ENCODE measurements at places on chromosomes 16 and 17. TPM values are rescaled to one million over a fixed set of nuclear protein-coding genes. Genes with fewer than 3 reads are reported as not detected.

Gene FAM171A2
- total RNA-seq: 1.1 TPM

Gene C16orf96
- 0.37 TPM for total RNA-seq

Gene MEFV
- 11.3 TPM for total RNA-seq

Gene PSME3
- 109 TPM for total RNA-seq

Gene OXLD1
- 8.9 TPM for total RNA-seq

Gene NHLRC4
- 7.0 TPM for total RNA-seq

GRCh38 chr17:49523706-49524472 is 28.8 kb downstream of the NGFR start:
- no peak for DNase-seq
- no peaks in the 10 kb centered on the region for H3K4me1 ChIP-seq
- H3K27me3 ChIP-seq: peaks cover 4% of the 10 kb centered on the region
- H3K36me3 ChIP-seq: no peaks in the 10 kb centered on the region
- H3K4me3 ChIP-seq: no peak overlapping the region
- H3K27ac ChIP-seq: no peak overlapping the region

DNA sequence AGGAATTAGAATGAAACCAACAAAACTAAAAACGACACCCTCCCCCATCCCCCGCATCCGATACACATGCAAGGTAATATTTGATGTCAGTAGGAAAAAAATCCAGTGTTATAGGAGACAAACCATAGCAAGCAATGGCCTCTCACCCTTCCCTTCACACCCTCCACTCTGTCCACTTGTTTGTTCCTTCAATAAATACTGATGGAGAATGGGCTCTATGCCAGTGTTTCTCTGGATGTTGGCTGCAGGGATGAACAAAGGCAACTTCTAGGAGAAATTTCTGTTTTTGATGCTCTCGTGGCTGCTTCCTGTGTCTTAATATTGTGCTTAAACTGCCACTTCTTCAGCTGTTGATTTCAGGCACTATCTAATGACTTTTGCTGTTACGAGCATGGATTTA is 98.8 kb downstream of the WWOX start:
- no peak overlapping the region for H3K27ac ChIP-seq
- H3K4me1 ChIP-seq: peaks cover 2% of the 10 kb centered on the region

DNA sequence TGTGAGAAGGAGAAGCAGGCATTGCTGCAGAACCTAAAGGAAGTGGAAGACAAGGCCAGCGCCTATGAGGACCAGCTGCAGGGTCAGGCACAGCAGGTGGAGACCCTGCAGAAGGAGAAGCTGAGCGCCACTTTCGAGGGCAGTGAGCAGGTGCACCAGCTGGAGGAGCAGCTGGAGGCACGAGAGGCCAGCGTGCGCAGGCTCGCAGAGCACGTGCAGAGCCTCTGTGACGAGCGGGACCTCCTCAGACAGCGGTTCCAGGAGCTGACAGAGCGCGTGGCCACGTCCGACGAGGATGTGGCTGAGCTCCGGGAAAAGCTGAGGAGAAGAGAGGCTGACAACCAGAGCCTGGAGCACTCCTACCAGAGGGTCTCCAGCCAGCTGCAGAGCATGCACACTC is 41.5 kb downstream of the PLD6 start:
- H3K27ac ChIP-seq: no peak overlapping the region
- H3K4me1 ChIP-seq: no peaks in the 10 kb centered on the region
- H3K36me3 ChIP-seq: peaks cover 73% of the 10 kb centered on the region
- no peaks in the 10 kb centered on the region for H3K27me3 ChIP-seq
- DNase-seq: no peak
- H3K4me3 ChIP-seq: no peak overlapping the region

DNA sequence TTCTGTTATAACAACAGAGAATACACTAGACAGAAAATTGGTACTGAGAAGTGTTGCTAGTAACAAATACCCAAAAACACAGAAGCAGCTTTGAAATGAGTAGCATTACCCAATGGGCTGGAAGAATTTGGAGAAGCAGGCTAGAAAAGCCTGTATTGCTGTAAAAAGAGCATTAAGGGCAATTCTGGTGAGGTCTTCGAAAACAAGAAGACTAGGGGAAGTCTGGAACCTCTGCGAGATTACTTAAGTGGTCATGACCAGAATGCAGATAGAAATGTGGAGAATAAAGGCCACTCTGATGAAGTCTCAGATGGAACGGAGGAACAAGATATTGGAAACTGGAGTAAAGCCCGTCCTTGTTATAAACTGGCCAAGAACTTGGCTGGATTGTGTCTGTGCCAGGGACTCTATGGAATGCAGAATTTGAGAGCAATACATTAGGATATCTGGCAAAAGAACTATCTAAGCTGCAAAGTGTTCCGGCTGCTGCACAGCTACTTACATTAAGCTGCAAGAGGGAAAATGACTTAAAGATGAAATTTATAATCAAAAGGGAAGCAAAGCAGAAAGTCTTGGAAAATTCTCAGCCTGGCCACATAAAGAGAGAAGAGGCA is 44.9 kb upstream of the PEMT start:
- no peak overlapping the region for H3K4me3 ChIP-seq
- H3K27ac ChIP-seq: no peak overlapping the region
- H3K27me3 ChIP-seq: no peaks in the 10 kb centered on the region
- H3K36me3 ChIP-seq: no peaks in the 10 kb centered on the region

- H3K4me3 ChIP-seq: no peak overlapping the region
- no peaks in the 10 kb centered on the region for H3K4me1 ChIP-seq
- DNase-seq: no peak
- no peaks in the 10 kb centered on the region for H3K27me3 ChIP-seq
- H3K27ac ChIP-seq: no peak overlapping the region
Observed at GRCh38 chr17:32596206-32596605, 109.4 kb downstream of the CDK5R1 start.

GRCh38 chr17:17484451-17484899 is 7.7 kb downstream of the MED9 start:
- no peak overlapping the region for H3K27ac ChIP-seq
- no peak overlapping the region for H3K4me3 ChIP-seq
- peaks cover 2% of the 10 kb centered on the region for H3K4me1 ChIP-seq
- H3K36me3 ChIP-seq: peaks cover 6% of the 10 kb centered on the region
- no peak for DNase-seq

DNA sequence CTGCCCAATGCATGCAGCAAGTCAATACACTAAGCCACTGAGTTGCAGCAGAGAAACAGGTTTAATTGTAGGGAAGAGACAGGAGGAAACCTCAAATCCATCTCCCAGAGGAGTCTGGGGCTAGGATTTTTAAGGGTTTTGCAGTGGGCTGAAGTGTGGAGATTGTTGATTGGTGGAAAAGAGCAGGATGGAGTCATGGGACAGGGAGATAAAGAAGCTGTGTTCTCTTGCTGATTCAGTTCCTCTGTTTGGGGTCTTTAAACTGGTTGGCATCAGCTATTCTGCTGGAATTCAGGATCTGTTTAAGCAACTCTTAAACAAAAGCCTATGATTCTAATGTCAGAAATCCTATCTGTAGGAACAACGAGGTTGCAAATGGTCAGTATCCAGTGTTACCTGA is 180.8 kb upstream of the CACNG3 start:
- H3K27me3 ChIP-seq: no peaks in the 10 kb centered on the region
- H3K4me3 ChIP-seq: no peak overlapping the region
- H3K36me3 ChIP-seq: no peaks in the 10 kb centered on the region
- no peak for DNase-seq
- H3K4me1 ChIP-seq: no peaks in the 10 kb centered on the region
- no peak overlapping the region for H3K27ac ChIP-seq

GRCh38 chr17:19313746-19314651 is 48.5 kb downstream of the B9D1 start:
- H3K27me3 ChIP-seq: no peaks in the 10 kb centered on the region
- H3K4me3 ChIP-seq: no peak overlapping the region
- DNase-seq: no peak
- H3K36me3 ChIP-seq: peaks cover 30% of the 10 kb centered on the region
- H3K27ac ChIP-seq: peak overlapping the region; percentile 57

- H3K27me3 ChIP-seq: no peaks in the 10 kb centered on the region
- no peak overlapping the region for H3K4me3 ChIP-seq
- no peaks in the 10 kb centered on the region for H3K36me3 ChIP-seq
- no peaks in the 10 kb centered on the region for H3K4me1 ChIP-seq
- H3K27ac ChIP-seq: no peak overlapping the region
Observed at GRCh38 chr17:51499897-51500296, 239.6 kb downstream of the UTP18 start.

DNA sequence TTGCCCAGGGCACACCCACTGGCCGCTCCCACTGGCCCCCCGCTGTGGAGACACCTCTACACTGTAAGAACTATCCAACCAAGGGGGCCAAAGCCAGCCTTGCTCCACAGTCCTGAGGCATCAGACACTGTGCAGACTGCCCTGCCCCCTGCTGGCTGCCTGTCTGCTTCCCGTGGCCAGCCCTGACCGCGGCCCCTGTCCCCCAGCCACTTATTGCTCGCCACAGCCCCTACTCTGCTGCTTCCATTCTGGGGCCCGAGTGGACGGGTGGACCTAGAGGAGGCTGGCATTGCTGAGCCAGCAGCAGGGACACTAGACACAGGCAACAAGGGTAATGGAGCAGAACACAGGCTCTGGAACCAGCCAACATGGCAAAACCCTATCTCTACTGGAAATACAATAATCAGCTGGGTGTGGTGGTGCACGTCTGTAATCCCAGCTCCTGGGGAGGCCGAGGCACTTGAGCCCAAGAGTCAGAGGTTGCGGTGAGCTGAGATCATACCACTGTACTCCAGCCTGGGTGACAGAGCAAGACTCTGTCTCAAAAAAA is 19.7 kb upstream of the LRRC37A3 start:
- H3K27me3 ChIP-seq: no peaks in the 10 kb centered on the region
- peak; percentile 11 for DNase-seq
- no peaks in the 10 kb centered on the region for H3K36me3 ChIP-seq
- no peak overlapping the region for H3K4me3 ChIP-seq

DNA sequence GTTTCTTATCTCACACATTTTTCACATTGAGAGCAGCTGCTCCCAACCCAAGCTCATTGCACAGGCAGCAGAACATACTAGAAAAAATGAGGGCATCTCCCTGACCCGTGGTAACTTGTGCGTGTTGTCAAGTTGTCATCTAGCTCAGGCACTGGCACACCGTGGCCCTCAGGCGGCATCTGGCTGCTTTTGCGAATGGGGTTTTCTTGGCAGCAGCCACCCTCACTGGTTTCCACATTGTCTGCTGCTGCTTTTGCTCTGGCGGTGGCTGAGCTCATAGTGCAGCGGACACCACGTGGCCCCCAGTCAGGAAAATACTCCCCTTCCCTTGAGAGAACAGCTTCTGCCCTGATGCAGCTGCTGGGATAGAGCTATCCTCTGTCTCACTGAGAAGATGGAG is 9.4 kb upstream of the TEDC2 start:
- DNase-seq: no peak
- no peaks in the 10 kb centered on the region for H3K27me3 ChIP-seq
- H3K4me1 ChIP-seq: no peaks in the 10 kb centered on the region
- no peak overlapping the region for H3K27ac ChIP-seq

DNA sequence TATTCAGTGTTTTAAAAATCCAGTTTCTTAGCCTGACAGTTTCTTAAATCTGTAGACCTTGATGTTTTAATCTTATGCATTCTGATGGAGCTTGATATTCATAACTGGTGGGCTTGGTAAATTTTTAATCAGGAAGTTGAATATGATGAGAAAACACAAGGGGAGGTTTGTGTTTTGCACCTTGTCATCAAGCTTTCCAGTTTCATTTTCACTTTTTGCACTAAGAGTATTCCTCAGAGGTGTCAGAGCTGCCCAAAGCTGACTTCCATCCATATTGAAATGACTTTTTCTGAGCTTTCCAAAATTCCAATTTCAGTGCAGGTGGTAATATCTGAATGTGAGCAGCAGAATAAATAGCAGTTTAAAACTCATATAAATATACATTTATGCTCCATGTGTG is 555.0 kb upstream of the RBFOX1 start:
- no peak for DNase-seq
- H3K36me3 ChIP-seq: no peaks in the 10 kb centered on the region
- H3K27ac ChIP-seq: no peak overlapping the region
- H3K4me1 ChIP-seq: no peaks in the 10 kb centered on the region

DNA sequence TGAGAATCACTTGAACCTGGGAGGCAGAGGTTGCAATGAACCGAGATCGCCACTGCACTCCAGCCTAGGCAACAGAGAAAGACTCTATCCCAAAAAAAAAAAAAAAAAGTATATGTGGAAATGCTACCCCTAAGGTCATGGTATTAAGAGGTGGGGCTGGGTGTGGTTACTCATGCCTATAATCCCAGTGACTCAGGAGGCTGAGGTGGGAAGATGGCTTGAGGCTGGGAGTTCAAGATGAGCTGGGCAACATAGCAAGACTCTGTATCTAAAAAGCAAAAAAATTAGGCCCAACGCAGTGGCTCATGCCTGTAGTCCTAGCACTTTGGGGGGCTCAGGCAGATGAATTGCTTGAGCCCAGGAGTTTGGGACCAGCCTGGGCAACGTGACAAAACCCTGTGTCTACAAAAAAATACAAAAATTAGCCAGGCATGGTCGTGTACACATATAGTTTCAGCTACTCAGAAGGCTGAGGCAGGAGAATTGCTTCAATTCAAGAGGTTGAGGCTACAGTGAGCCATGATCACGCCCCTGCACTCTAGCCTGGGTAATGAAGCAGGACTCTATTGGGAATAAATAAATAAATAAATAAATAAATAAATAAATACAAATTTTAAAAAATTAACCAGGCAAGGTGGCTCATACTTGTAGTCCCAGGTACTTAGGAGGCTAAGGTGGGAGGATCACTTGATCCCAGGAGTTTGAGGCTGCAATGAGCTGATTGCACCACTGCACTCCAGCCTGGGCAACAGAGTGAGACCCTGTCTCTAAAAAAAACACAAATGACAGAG is 32.3 kb upstream of the NUFIP2 start:
- no peaks in the 10 kb centered on the region for H3K4me1 ChIP-seq
- H3K4me3 ChIP-seq: no peak overlapping the region
- DNase-seq: no peak
- H3K27me3 ChIP-seq: no peaks in the 10 kb centered on the region
- H3K27ac ChIP-seq: no peak overlapping the region
- no peaks in the 10 kb centered on the region for H3K36me3 ChIP-seq

- no peaks in the 10 kb centered on the region for H3K36me3 ChIP-seq
- peak overlapping the region; percentile 94 for H3K27ac ChIP-seq
- H3K27me3 ChIP-seq: no peaks in the 10 kb centered on the region
- no peak overlapping the region for H3K4me3 ChIP-seq
- peak; percentile 51 for DNase-seq
- H3K4me1 ChIP-seq: peaks cover 39% of the 10 kb centered on the region
Observed at GRCh38 chr17:50064253-50065001, 8.5 kb downstream of the ITGA3 start.

DNA sequence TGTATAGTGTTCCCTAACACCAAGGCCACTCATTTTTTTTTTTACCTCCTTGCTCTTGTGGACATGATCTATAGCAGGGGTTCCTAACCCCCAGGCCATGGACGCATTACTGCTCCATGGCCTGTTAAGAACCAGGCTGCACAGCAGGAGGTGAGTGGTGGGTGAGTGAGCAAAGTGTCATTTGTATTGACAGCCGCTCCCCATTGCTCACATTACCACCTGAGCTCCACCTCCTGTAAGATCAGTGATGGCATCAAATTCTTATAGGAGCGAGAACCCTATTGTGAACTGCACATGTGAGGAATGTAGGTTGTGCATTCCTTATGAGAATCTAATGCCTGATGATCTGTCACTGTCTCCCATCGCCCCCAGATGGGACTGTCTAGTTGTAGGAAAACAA is 342.0 kb downstream of the SOX9 start:
- no peaks in the 10 kb centered on the region for H3K4me1 ChIP-seq
- no peak for DNase-seq
- no peaks in the 10 kb centered on the region for H3K27me3 ChIP-seq
- H3K36me3 ChIP-seq: no peaks in the 10 kb centered on the region

Measured in lung (tissue), 17 donors.